Dermis blood vessel endothelial cell (primary cell): ENCODE measurements at places on chromosomes 6 and 20. TPM values are rescaled to one million over a fixed set of nuclear protein-coding genes. Genes with fewer than 3 reads are reported as not detected.

ENPP4 gene
- 4.9 and 6.9 TPM in 2 replicates for total RNA-seq

EDN1 gene
- total RNA-seq = 247 and 438 TPM in 2 replicates

HSF2 gene
- total RNA-seq = 23.4 and 27.6 TPM in 2 replicates

DEF6 gene
- 0.88 and 1.0 TPM in 2 replicates for total RNA-seq

CSNK2A1 gene
- 128 and 213 TPM in 2 replicates for total RNA-seq
